ENCODE measurements at places on chromosomes 2 and 18.

GRCh38 chr2:120863146-120863545 lies 127.5 kb downstream of the GLI2 start:
- no peak for DNase-seq

GRCh38 chr2:88690591-88691338 lies 708 bp upstream of the RPIA start:
- DNase-seq = peak; percentile 19

DNA sequence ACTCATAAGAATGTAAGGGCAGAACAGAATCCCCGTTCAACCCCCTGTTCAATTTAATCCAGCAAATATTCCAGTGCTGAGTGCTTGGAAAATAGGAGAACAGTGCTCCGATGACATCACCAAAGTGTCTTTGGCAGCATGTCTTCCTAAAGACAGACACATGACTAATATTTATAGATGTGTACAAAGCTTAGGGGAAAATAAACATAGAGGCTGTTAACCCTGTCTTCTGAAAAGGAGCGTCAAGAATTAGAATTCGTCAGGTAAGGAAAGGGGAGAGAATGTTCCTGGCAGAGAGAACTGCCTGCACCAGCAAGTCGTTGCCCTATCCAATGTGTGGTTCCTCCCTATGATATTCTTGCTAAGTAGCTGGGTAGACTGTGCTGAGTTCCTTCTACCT lies 72.7 kb downstream of the PLB1 start:
- DNase-seq = no peak

GRCh38 chr18:31643003-31643402 lies 41.4 kb downstream of the B4GALT6 start:
- no peak for DNase-seq

DNA sequence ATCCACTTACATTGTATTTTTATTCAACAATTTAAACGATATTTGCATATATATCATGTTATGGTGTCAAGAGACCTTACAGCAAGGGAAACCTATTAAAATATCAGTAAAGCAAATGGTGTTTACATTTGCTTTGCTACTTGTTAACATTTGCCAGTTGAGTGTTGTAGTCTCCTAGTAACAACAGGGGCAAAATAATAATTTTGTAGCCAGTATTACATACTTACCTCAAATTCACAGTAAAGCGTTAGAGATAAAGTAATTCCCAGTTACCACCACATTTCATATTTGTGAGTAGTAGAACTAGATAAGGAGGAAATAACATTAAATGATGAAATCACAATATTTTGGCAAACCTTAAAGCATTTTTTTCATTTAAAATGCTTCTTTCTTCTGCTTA lies 71.3 kb downstream of the FASTKD2 start:
- no peak for DNase-seq

- no peak for DNase-seq
These were observed 39.9 kb downstream of the REEP1 start for GRCh38 chr2:86297382-86298147.

- DNase-seq = no peak
These were observed 61.1 kb downstream of the COA5 start for GRCh38 chr2:98547092-98547790.

- no peak for DNase-seq
These were observed 7.4 kb downstream of the ASXL3 start for GRCh38 chr18:33585431-33585775.

DNA sequence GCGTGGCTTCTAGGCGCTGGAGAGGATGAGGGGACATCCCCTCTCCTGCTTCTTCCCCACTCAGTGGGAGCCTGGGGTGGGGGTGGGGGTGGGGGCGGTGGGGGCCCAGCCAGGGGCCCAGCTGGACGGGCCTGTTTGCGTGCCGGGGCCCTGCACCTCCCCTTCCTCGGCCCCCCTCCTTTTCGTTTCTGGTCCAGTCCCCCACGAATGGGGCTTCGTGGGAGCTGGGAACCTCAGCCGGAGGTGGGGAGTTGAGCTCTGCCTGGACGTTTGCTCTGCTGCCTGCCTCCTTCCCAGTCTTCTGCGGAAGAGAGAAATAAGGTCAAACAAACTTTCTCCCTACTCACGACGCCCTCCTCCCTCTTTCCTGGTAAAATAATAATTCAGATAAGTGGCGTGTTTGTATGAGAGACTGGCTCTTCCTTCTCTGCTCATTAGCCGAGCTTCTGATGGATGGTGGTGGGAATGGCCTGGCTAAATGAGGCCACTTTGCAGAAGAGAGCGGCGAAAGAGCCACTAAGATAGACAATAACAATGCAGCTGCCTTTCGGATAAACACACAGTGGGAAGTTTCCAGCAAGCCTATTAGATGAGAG lies 782 bp downstream of the MTA3 start:
- DNase-seq = no peak

DNA sequence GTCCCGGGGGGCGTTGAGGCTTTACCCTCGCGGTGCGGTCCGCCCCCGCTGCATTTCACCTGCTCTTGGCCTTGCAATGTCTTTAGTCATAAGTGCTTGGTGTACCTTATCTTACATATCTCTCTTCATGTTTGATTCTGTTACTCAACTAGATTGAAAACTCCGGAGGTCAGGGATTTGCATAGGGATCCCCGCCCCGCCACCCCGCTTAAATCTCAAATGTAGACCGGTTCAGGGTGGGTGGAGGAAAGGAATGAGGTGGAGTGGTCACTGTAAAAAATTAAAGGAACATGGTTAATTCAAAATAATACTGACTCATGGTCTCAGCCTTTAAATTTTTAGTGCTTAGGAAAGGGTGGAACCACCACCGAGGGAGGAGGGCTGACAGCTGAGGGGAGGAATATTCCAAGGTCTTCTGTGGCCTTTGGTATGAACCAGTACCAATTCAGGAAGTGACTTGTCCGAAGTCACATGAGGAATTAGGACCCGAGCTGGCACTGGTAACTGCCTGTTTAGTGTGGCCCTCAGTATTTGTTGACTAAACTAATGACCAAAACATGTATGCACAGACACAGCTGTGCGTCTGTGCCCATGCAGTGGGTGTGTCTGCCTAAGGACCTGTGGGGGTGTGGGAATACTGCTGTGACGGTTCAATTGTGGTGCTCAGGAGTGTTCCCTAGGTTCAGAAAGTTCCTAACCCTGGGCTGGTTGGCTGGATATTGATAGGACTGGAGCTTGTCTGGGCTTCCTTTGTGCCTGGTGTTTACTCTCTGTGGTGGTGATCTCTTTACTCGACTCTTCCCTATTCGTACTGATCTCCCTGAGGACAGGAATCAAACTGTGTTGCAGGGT lies 1.0 kb downstream of the PLEKHB2 start:
- no peak for DNase-seq

GRCh38 chr2:230828272-230828961 lies 36.3 kb upstream of the ITM2C start:
- no peak for DNase-seq

- no peak for DNase-seq
These were observed 123.8 kb downstream of the ERBB4 start for GRCh38 chr2:212414767-212415211.

- DNase-seq = no peak
These were observed 145.2 kb upstream of the COPS8 start for GRCh38 chr2:236940497-236940896.

DNA sequence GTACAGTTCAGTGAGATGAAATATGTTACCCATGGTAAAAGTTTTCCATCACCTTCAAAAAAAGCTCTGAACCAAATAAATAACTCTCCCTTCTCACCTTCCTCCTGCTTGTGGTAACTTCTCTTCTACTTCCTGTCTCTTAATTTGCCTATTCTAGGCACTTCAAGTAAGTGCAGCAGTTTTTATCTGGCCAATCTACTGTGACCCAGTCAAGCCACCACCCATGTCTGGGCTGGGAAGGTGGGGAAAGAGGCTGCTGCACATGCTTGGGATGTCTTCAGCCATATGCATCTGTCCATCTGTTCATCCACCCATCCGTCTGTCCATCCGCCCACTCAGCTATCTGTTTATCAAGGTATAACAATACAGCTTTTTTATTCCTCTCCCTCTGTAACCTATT lies 31.6 kb downstream of the ZNF532 start:
- no peak for DNase-seq

GRCh38 chr2:129711816-129712675 lies 267.4 kb upstream of the RAB6C start:
- DNase-seq = no peak

DNA sequence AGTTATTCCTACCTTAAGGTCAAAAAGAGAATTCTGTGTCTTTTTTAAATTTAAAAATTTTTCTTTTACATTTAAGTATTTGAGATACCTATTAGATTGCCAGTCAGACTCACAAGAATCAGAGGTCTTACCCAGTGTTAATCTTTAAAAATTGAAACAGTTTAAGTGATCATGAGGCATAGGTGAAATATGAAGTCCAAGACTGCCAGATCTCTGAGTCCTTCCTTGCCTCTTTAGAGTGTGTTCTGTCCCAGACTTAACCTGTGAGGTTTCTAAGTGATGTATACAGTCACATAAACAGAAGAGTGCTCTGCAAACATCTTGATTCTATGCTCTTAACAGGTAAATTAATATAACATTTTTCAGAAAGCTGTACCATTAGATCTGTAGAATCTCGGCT lies 40.6 kb downstream of the ACTR3 start:
- DNase-seq = no peak

- DNase-seq = no peak
These were observed 330.7 kb downstream of the AGPS start for GRCh38 chr2:177723235-177723634.

- DNase-seq = no peak
These were observed 5.7 kb upstream of the GPR35 start for GRCh38 chr2:240619506-240620148.

- DNase-seq = no peak
These were observed 21.0 kb upstream of the STAT4 start for GRCh38 chr2:191171708-191172355.

DNA sequence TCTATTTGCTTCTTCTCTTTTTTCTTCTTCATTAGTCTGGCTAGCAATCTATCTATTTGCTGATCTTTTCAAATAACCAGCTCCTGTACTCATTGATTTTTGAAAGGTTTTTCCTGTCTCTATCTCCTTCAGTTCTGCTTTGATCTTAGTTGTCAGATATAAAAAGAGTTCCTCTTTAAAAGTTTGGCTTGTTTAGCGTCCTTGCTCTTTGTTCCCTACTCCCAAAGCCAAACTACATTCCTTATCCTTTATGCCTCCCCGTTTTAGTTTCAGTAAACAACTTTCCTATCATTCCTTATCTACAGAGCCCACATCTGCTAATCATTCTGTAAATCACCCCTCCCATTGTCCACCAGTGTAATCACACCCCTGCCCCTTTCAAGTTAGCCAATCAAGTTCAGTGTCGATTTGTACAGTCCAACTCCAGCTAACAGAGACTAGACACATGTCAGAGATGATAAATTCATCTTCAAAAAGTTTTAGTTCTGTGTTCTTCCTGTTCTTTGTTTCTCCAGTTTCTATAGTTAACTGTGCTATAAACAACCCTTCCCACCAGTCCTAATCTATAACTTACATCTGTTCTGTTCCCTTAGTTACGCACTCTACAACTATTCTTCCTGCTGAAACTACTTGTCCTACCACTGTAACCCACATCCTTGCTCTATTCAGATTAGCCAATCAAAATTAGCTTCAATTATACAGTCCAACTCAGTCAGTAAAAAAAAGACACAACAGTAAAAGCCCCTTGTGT lies 44.4 kb downstream of the TFPI start:
- no peak for DNase-seq

GRCh38 chr2:166057370-166058164 lies 70.3 kb downstream of the SCN1A start:
- no peak for DNase-seq

- no peak for DNase-seq
These were observed 298.4 kb downstream of the NYAP2 start for GRCh38 chr2:225697936-225698335.

- no peak for DNase-seq
These were observed 77.5 kb downstream of the CDK15 start for GRCh38 chr2:201883606-201884369.

GRCh38 chr18:12369211-12369610 lies 7.8 kb downstream of the AFG3L2 start:
- DNase-seq = no peak

GRCh38 chr18:56067969-56068671 lies 480.1 kb upstream of the TCF4 start:
- DNase-seq = no peak

- no peak for DNase-seq
These were observed 27.1 kb downstream of the LIPG start for GRCh38 chr18:49588971-49589370.

GRCh38 chr2:12044857-12045256 lies 298.4 kb downstream of the LPIN1 start:
- DNase-seq = no peak

GRCh38 chr18:54529444-54529843 lies 61.6 kb upstream of the DYNAP start:
- DNase-seq = no peak
